ENCODE measurements at places on chromosomes 3 and 15.

DNA sequence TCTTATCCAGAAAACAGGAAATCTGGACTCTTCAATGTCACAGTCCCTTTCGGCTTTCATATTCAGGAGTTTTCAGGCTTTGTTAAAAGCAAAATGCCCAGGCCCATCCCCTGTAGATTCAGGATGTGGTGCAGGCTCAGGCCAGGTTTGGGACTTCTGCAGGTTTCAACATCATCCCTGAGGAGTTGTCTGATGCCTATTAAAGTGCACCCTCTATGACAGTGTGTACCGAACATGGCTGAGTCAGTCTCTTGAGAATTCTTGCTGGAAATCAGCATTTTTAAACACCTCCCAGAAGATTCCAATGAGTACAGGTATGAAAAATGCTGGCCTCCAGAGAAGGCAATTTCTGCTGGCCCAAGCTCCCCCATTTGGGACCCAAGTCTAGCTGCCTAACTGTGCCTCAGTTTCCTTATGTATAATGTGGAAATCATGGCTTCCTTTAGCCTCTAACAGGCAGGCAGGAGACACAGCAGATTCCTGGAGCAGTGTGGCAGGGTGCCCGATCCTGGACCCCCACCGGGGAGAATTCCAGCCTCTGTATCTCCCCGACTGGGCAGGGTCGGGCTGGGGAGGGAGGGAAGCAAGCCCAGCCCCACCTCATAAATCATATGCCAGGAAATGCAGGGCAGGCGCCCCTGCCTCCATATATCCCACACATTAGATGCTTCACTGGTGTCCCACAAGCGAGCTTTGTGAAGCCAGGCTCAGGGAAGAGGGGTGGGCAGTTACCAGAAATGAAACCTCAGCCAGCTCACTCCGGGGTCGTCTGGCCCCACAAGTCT is 44.4 kb upstream of the SLC6A11 start:
- no peak for DNase-seq

GRCh38 chr15:86317384-86317740 is 237.7 kb downstream of the AGBL1 start:
- no peak for DNase-seq

- no peak for DNase-seq
These were observed 641 bp downstream of the ACVR2B start for GRCh38 chr3:38454178-38454883.

- peak; percentile 10 for DNase-seq
These were observed 210.2 kb downstream of the TJP1 start for GRCh38 chr15:29612096-29612495.

- no peak for DNase-seq
These were observed 145.4 kb upstream of the SLC24A5 start for GRCh38 chr15:47975427-47975826.

All from AG09319 (cell line).